ENCODE measurements at places on chromosomes 7 and 10.
A peak's percentile ranks its signal among the peaks of the same experiment; 100 is the strongest.

DNA sequence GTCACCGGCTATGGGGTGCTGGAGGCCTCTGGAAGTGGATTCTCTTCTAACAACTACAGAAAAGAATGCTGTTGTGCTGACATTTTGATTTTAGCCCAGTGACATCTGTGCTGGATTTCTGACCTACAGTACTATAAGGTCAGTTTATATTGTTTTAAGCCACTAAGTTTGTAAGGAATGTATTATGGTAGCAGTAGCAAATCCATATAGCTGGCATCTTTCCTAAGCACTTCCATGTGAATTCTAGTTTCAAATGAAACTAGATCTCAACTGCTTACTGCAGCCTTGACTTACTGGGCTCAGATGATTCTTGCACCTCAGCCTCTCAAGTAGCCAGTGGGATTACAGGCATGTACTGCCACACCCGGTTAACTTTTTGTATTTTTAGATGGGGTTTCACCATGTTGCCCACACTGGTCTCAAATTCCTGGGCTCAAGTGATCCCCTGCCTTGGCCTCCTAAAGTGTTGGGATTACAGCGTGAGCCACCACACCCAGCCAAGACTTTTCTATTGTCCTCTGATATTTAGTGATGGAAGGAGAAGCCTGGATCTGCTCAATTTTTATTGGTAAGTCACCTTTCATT is 414.0 kb downstream of the PHTF2 start:
- DNase-seq: no peak

GRCh38 chr7:37371755-37372154 is 76.9 kb downstream of the ELMO1 start:
- DNase-seq: no peak

GRCh38 chr10:91389636-91390512 is 20.3 kb upstream of the HECTD2 start:
- peak; percentile 12 for DNase-seq

DNA sequence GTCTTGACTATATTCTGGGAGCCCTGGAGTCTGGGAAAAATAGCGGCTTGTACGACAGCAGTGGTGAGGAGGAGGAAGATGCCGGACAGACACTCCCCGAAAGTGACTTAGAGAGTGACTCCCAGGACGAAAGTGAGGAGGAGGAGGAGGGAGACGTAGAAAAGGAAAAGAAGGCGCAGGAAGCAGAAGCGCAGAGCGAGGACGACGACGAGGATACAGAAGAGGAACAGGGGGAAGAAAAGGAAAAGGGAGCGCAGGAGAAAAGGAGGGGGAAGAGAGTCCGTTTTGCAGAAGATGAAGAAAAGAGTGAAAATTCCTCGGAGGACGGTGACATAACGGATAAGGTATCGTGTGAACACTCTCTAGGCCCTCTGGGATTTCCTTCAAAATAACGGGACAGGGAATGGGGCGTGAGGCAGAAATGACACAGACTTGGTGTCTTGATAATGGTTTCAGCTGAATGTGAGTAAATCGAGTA is 908 bp downstream of the NOM1 start:
- no peak for DNase-seq

DNA sequence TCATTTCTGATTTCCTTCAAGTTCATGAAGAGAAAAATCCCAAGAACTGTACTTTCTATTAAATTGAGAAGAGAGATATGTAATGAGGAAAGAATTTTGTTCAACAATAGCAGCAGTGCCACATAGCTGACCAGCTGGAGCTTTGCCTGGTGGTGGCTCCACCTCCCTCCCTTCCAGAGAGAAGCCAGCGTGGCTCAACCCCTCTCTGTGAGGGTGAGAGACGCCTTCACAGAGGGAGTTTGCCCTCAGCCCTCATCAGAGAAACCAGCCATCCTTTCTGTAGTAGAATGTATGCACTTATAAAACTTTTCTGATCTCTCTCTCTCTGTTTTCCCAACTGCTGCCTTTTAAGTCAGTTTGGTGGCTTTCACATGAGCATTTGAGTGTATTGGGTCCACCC is 20.5 kb upstream of the COL1A2 start:
- DNase-seq: no peak

DNA sequence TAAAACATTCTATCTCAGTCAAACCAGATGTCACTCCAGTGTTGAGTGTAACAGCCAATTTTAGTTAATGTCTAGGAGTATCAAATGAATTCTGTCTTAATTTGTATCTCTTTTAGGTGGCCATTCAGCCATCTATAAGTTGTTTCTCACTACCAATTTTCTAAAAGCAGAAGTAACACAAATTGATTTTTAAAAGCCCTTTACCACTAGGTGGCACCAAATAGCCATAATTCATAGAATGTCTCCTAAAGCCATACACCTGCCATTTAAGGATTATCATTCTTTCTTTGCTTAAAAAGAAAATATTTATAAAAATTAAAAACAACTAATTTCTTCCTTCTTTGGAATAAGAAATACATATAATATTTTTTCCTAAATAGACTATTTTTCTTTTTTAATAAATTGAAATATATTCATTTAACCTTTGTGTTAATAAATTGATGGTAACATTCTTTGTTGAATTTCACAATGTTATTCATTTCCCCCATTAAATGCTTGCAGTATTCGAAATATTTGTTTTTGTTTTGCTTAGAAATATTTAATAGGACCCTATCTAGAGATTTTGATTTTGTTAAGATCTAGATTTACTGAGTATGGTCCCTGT is 107.8 kb upstream of the PPP1R3A start:
- peak; percentile 54 for DNase-seq

GRCh38 chr7:132162556-132163144 is 413.6 kb downstream of the PLXNA4 start:
- no peak for DNase-seq

GRCh38 chr10:69851306-69851705 is 49.6 kb downstream of the COL13A1 start:
- DNase-seq: no peak

- DNase-seq: no peak
These were observed 34.6 kb downstream of the AMZ1 start for GRCh38 chr7:2722591-2722990.

DNA sequence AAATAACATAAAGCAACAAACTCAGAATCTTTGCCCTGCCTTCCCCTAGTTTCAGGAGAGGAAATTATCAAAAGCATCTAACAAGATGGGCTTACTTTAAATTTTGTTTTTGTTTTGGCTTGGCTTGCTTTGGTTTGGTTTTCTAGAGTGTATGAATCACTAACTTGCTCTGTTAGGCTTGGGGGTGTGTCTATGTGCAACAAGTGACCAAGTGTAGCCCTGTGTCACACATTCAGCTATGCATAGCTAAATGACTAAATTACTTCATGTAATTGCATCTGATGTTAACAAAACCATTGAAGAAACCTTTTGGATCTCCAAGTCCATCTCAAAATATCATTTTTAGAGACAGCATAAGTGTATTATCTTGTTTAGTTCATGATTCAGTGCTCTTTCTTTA is 251.0 kb downstream of the TFEC start:
- no peak for DNase-seq

DNA sequence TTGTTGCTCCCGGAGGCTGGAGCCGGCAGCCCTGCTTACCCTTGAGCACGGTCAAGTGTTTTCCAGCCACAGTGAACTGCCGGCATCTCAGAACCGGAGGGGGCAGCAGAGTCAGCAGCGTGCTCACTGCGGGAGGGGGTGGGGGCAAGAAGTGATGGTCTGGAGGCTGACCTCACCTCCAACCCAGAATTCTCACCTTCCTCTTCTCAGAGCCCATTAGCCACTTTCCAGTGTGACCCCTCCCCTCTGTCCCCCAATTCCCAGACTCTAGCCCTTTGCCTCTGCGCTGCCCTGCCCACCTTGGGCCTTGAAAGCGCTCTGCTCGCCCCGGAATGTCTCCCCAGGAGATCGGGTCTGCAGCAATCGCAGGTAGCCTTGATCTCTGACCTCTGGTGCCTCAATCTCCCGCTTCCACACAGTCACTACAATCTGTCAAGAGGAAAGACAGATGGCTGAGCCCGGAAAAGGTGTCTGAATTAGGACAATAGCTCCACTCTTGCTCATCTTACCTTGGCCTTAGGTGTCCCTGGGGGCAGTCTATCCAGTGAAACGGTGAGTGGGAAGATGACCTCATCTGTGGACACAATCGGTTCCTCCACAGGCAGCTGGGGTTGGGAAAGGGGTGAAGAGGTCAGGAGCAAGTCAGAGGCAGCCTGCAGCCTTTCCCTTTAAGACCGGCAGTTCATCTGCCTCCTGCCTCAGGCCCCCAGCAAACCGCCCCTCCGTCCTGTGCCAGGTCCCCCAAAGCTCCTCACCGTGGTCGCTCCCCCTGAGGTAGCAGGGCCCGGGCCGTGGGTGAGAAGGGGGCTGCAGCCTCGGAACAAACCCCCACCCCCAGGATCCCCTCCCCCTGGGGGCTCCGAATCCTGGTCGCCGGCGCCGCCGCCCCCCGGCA is 942 bp downstream of the TRAPPC14 start:
- no peak for DNase-seq

DNA sequence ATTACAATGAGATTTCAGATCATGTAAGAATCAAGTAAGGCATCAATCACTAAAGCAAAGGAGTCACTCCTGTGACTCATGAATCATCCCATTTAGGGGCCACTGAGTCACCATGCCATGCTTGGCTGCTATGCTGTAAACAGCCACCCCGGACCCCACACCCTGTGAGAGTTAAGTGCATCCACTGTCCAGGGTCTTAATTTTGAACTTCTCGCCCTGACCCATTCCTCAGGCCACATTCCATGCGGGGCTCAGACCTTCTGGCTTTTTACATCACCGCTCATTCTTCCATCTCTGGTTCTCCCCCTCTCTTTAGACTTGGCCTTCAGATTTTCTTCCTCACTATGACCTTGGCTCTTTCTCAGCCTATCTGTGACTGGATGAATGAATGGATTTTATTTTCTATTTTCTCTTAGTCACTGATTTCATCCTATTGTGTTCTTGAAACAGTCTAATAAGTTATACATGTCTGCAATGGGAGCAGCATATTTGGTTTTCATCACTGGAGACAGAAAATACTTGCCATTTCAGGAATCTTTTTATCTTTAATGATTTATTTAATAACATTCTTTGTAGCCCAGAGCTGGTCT is 239.6 kb downstream of the SKIDA1 start:
- DNase-seq: no peak

DNA sequence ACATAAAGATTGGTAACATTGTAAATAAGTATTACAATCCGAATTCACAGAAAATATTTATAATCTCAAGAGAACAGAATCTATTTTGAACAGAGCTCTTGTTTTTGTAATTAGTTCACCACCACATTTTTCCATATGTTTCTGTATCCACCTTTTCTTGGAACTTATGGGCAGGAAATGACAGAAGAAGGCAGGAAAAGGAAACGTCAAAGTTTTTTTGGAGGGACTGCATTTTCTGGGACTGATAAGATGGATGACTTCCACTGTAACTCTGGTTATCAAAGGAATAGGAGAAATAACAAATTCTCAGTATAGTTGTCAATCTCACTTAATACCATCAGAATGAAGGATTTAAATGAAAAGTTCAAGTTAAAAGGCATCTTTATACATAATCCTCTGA is 75.1 kb upstream of the SMNDC1 start:
- DNase-seq: no peak

GRCh38 chr7:42159130-42159529 is 77.9 kb downstream of the GLI3 start:
- DNase-seq: no peak

DNA sequence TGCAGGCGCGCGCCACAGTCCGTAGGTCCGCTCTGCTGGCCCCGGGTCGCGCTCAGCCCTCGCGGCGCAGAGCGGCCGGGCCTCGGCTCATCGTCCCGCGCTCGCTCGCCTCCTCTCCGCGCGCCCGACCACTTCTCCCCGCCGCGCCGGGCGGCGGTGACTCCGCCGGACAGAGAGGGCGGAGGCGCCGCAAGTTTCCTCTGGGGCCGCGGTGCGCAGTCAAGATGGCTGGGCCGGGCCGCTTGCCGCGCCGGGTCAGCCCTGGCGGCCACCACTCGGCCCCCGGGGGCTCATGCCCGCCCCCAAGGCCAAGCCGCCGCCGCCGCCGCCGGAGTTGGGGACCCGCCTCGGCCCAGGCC is 441 bp downstream of the FZD8 start:
- no peak for DNase-seq

DNA sequence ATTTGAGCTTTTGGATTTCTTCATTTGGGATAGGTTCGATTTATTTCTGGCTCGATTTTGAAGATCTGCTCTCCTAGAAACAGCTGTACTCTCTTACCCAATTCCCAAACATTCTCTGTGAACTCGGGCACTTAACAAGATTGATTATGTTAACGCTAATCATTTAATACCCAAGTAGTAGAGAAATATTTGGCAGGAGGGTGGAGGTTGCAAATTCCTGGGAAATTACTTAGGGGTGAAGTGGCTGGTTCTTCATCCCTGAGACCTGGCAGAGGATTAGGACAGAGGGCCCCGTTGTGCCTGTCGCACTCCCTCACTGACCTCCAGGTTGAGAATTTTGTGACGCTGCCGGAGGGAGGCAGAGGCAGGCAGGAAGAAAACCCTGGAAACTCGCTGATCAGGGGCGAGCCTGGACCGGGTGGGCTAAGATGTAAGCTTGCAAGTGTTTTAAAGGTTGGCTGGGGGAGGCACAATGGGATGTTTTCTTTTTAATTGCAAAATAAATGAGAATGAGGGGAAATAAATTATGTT is 182.6 kb downstream of the TCF7L2 start:
- no peak for DNase-seq

GRCh38 chr10:62098278-62099121 is 170.1 kb downstream of the RTKN2 start:
- DNase-seq: no peak

DNA sequence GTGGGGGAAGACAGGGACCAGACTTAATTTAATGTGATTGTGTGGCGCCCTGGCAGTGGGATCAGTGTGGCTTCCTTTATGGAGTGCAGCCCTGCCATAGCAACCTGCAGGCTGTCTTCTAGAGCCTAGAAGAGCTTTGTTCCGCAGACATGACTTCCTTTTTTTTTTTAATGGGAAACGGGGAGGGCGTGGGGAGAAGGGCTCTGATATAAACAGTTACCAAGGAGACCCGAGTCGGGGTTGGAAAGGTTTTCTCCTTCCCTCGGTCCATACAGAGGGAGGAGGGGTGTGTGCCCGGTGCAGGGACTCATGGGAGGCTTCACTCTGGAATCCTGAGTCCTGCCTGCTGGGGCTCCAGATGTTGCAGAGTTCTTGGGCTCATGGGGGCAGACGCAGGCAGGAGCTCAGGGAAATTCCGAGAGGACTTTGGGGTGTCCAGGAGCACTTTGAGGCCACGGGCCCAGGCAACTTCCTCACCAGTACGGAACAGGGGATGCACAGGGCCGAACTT is 26.9 kb downstream of the TMEM120A start:
- no peak for DNase-seq

DNA sequence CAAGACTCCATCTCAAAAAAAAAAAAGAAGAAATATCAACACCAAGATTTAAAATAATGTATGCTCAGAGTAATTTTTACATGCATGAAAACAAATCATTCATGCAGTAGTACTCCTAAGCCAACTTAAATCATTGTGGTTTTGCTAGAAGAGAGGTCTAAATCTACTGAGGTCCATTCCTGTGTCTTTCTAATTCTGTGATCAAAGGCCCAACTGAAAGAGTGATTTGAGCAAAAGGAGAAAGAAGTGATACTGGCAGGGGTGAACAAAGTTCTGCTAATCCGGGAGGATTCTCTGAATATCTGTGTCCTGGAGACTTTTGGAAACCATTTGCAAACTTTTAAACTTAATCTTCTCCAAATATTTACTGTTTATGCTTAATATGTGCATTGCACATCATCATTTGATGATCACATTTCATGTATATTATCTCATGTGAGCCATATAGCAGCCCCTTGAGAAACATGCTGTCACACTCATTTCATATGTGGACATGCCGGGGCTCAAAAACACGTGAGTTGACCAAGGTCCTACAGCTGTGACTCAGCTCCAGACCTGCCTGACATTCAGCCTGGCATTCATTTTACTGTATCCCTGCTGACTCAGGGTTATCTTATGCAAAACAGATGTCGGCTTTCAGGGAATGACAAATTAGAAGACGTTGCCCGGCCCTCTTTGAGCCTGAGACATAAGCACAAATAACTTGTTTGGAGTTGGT is 76.4 kb downstream of the FAM107B start:
- DNase-seq: no peak
